NCI-H1436 (cell line): ENCODE measurements at places on chromosomes 11 and 22.

GRCh38 chr22:20156611-20157429, 6.0 kb upstream of the CCDC188 start:
- peak; percentile 75 for DNase-seq

- no peak for DNase-seq
These were observed 75.7 kb downstream of the CCDC83 start for GRCh38 chr11:85930879-85931366.

- DNase-seq = no peak
These were observed 139.9 kb upstream of the PLET1 start for GRCh38 chr11:112400476-112401014.

- no peak for DNase-seq
These were observed 66.7 kb upstream of the INCENP start for GRCh38 chr11:62057069-62057468.

GRCh38 chr11:38791346-38791961, 2193.4 kb upstream of the RAG2 start:
- DNase-seq = peak; percentile 63

GRCh38 chr11:65487467-65488272, 11.2 kb upstream of the MALAT1 start:
- DNase-seq = peak; percentile 98

DNA sequence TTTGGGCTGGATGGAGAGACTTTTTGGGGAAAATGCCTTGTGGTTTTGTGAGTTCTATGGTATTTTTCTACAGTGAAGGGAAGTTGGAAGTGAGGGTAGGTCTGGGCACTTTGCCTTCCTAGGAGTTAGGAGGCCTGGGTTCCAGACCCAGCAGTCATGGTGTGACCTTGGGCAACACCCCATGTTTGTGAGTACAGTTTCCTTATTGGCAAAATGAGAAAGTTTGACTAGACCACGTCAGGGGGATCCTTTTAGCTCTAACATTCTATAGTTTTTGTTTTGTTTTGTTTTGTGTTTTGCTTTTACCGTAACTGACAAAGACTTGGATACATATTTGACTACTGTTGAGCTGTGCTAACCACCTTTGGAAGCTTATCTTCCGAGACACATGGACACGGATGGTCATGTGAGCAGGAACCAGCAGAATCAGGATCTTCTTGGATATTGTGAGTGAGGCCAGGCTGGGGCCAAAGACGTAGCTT, 109.0 kb downstream of the PKNOX2 start:
- DNase-seq = no peak

GRCh38 chr22:23565915-23566704, 14.0 kb downstream of the IGLL1 start:
- DNase-seq = peak; percentile 43

DNA sequence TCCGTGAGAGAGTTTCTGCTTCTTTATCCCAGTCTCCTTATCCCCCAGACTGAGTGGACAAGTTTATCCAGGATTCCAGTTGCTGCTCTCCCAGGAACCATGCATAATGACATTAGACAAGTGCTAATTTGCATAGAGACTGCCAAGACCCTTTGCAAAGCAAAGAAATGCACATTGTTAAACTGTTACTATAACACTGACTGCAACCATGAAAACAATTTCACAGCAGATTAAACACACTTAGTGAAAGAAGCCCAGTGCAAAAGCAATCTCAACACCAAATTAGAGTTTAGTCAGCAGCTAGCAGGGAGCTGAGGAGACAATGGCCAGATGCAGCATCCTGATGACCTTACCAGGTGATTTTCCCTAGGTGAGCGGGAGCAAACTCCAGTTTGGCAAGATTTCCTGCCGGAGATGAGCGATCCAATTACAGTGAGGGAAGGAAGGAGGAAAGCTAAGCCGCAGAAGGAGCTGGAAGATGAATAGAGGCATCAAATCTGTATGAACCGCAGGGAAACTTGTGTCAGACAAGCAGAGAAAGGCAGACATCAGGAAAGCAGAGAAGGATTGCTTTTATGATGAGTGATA, 273.8 kb upstream of the B3GAT1 start:
- no peak for DNase-seq

- no peak for DNase-seq
These were observed 1.6 kb downstream of the MAML2 start for GRCh38 chr11:96341211-96342013.

DNA sequence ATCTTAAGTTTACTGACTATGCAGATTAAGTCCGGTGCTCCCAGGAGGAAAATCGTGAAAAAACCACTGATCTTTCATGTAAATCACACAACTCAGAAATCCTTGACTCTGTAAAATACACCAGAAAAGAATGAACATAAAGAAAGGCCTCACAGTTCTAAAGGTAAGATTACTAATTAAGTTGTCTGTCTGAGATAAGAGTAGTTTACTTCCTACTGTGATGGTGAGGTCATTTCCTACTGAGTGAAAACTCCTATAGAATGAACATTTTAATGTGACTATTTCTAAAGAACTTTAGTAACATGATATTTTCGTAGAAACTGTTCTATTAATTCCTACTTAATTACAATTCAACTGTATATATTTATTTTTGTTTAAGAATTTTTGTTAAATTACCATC, 774.4 kb upstream of the CHORDC1 start:
- no peak for DNase-seq

GRCh38 chr11:61922539-61922938, 5.2 kb upstream of the RAB3IL1 start:
- no peak for DNase-seq

- DNase-seq = peak; percentile 55
These were observed at the start of gene NFAM1 for GRCh38 chr22:42432020-42432596. Gene NFAM1, minus strand, starts transcription at chr22:42432403. Its CDS starts 46 bp downstream, at chr22:42432357.

DNA sequence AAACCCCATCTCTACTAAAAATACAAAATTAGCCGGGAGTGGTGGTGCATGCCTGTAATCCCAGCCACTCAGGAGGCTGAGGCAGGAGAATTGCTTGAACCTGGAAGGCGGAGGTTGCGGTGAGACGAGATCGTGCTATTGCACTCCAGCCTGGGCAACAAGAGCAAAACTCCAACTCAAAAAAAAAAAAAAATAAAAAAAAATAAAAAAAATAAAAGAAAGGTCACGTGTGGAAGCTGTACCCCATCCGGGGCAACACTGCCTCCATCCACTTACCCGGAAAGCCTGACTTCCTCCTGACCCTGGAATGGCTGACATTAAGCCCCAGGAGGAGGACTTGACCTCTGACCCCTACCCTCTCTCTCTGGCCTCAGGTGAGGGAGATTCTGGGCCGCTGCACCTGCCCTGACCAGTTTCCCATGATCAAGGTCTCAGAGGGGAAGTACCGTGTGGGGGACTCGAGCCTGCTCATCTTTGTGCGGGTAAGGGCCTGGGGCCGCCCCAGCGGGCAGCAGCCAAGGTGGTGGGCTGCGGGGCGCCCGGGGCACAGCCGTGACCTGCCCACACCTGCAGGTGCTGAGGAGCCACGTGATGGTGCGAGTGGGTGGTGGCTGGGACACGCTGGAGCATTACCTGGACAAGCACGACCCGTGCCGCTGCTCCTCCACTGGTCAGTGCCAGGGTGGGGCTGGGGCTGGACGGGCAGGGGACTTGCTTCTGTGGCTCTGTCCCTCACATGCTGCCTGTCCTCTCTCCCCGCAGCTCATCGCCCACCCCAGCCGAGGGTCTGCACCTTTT, 3.8 kb downstream of the GAS2L1 start:
- DNase-seq = no peak

DNA sequence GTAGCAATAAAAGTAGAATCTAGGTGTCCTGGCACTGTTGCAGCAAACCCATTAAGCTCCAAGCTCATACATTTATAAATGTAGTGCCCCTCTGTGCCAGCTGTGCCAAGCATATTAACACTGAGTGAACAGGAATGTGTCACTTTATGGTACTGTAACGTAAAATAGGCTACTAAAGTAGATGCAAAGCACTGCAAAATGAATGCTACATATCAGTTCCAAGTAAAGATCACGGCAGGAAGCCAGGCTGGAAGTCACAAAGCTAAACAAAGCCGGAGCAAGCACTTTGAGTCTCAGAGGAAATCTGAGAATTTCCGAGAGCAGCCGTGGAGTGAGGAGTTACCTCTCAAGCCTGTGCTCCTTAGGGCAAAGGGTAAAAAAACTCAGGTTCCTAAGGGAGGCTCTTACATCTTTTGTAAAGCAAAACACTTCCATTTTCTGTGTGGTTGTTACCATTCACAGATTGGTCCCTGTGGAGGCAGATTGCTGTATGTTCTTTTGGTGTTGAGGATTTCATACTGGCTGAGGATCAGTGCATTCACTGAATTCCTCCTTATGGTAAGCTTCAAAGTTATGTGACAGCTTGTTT, 85.7 kb downstream of the WNT11 start:
- no peak for DNase-seq

GRCh38 chr22:46976143-46976542, 213.7 kb downstream of the TBC1D22A start:
- no peak for DNase-seq

DNA sequence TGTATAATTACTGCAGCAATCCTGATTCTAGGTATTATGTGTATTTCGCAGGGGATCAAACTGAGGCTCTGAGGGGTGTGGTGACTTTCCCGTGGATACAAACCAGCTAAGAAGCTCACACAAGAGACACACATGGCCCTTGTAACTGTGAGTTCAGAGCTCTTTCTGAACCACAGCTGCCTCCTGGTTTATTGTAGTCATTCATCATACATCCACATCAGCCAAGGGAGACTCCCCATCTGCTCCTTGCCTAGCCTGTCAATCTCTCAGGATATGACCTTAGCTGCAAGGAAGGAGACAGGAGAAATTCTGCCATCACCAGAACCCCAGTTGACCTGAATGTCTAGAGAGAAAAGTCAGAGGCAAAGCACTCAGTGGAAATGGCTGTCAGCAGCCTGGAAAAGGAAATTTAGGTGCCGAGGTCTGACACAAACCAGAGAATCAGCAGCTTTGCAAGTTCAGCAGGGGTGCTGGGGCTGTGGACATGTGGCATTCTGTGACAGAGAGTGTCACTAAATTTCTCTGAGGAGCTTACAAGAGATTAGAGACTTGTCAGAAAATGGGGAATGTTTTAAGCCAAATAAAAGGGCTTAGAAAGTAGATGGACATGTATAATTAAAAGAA, 209.5 kb downstream of the AASDHPPT start:
- no peak for DNase-seq

DNA sequence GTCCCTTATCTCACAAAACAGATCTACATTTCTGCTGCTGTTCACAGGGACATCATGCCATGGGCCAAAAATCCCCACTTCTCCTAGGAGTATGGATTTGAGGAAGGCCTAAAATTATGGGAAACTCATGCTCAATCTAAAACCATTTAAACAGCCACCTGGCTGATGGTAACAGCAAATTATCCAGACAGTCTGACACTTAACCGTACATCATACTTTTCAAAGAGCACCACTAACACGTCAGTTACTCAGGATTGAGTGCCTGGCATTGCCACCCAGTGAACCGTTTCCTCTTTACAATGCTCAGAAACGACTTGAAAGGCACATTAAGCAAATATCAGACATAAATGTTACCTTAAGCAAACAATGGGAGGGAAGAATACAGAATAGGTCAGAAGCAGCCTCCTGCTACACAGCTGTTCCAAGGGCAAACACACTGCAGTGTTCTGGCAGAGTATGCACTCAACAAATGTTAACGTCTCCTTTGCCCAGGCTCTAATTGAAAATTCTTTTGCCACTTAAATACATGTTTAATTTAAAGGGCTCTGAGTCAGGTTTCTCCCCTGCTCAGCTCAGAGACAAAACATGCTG, 18.8 kb upstream of the SLC36A4 start:
- peak; percentile 97 for DNase-seq

- DNase-seq = no peak
These were observed 6.9 kb upstream of the SYT8 start for GRCh38 chr11:1827931-1828330.

GRCh38 chr22:24938741-24939341, 7.7 kb downstream of the LHFPL7 start:
- peak; percentile 66 for DNase-seq

DNA sequence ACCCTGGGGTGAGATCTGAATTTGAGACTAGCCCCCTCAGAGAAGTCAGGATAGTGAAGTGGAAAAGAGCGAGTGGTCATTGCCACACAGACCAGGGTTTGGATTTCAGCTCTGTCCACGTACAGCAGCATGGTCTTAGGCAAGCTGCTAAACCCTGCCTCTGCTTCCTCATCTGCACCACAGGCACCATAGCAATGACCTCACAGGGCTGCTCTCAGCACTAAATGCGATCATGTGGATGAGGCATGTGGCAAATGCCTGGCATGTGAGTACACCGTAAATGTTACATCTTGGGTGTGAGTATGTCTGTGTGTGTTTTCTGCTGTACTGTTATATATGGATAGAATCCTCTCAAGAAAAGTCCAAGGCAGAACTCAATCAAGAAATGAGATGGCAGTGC, 15.8 kb downstream of the NAV2 start:
- DNase-seq = no peak

GRCh38 chr11:130383344-130384211, 44.8 kb downstream of the ADAMTS8 start:
- no peak for DNase-seq

DNA sequence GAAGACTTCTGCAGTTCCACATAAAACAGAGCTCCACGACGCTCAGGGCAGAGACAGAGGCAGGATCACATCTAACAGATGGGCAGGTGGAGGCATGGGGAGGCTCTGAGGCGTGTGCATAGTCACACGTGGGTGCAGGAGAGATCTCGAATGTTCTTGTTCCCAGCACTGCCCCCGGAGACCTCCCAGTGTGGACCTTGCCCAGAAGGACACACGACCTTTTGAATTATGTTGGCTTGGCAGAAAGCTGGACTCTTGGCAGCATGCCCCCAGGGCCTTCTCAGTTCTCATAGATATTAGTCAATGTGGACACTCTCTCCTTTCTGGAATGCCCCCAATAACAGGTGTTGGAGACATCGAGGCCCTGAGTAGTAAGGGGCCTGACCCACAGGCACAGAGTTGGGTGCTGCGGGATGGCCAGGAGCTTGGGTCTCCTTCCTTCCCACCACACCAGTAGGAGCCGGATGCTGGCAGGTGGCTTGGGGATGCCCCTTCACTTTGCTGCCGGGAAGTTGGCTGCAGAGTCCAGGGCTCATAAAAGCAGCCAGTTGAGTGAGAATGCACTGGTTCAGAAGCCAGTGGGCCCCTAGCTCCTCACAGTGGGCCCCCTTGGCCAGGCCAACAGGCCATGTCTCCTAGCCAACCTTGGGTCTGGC, 12.1 kb downstream of the MYEOV start:
- no peak for DNase-seq

- no peak for DNase-seq
These were observed 11.0 kb upstream of the MTFP1 start for GRCh38 chr22:30414525-30415047.

- DNase-seq = no peak
These were observed 436.2 kb downstream of the BRD1 start for GRCh38 chr22:49391436-49391835.

DNA sequence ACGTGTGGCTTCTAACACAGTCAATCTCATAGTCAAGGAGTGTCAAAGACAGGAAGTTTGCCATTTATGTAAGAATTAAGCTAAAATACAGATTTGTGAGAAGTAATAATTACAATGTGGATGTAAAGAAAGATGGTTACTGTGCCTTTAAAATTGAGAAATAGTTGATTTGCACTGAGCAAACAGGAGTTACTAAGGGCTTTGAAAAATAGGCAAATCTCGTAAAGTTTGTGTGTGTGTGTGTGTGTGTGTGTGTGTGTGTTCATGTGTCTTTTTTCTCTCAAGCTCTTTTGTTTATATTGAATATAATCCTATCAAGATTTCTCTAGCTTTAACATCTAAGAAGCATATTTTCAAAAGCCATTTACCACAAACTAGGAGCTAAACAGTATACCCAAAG, 2284.5 kb downstream of the LRRC4C start:
- DNase-seq = no peak

GRCh38 chr11:19241260-19242178, 774 bp upstream of the E2F8 start:
- DNase-seq = no peak

- no peak for DNase-seq
These were observed 72.2 kb upstream of the ALX4 start for GRCh38 chr11:44382118-44382517.
